ENCODE measurements at places on chromosomes 2 and 18.

DNA sequence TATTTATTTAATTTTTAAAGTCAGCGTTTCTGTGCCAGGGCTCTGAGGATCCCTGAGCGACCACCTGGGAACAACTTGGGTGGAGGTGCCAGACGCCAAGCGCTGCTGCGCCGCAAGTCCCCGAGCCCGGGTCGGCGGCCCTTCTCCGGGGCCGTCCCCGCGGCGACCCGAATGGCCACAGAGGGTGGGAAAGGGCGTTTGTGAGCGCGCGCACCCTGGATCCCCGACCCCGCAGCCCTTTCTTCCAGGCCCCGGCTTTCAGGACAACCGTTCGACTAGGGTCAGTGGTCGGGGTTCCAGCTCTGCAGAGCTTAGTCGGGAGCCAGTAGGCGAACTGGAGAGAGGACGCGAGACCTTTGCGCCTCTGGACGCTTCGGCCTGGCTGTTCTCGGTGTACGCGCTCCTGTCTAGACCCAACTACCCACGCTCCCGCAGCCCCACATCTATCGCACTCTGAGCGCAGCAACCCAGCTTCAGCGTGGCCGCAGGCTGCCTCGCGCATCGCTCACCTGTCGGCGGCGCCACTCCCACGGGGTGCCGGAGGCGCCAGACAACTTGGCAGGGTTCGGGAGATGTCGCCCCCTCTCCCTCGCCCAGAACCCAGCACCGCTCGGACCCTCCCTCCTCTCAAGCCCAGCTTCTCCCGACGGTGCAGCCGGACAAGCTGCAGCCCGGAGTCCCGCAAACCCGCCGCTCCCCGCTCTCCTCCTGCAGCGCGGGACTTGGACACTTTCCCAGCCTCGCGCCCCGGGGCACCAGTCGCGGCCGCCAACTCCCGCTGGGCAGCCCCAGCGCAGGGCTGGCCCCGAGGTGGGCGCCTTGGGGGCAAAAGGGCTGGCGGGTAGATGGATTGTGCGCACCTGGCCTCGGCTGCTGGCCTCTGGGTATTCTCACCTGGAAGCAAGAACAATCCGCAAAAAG is 758 bp downstream of the LYPD1 start:
- no peak for DNase-seq

DNA sequence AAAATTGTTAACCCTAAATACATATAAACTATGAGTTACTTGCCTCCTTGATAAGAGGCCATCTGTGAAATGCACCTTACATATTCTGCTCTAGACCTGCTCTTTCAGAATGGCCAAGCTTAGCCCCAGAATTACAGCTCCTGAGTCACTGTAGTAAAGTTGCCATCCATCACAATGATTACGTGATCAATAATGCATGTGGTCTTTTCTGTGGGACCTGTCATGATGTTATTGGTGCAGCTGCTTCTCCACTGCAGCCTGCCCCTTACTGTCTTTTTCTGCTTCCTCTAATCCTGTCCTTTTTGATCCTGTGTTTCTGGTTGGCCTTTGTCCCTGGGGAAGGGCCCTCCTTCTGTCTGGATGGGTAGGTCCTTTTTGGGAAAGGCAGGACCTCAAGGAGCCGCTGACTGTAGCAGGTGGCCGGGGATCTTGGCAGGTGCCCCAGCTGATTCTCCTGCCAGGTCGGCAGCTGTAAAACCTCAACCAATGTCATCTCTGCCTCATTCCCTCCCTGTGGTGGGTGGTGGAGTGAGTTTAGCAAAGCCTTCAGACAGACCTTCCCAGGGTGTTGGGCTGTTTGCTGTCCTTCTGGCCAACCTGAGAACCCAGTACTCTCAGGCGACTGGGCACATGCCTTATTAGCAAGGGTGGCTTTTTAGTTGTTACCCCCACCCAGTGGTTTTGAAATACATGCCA is 126.2 kb upstream of the EML6 start:
- DNase-seq: peak; percentile 25

- peak; percentile 55 for DNase-seq
These were observed 22.2 kb downstream of the BIN1 start for GRCh38 chr2:127084611-127085316.

GRCh38 chr2:120497261-120497977 is 151.5 kb downstream of the INHBB start:
- no peak for DNase-seq

- no peak for DNase-seq
These were observed 33.2 kb upstream of the NAB1 start for GRCh38 chr2:190615555-190616200.

DNA sequence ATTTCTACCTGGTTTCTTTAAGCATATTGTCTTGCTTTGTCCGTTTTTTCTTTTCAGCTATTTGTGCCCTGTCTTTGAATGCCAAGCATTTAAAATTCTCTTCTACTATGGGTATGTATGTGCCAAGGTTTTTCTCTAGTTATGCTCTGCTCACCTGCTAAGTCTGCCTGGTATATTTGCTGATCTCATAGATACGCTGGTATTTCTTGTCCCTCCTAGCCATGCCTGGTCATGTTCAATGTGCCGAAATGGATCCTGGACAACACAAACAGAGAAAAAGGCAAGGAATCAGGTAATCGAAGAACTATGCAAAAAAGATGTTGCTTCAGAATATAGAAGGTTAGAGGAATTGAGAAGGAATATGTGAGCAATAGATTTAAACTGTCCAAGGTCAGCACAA is 14.9 kb upstream of the KDM3A start:
- no peak for DNase-seq

GRCh38 chr2:100877555-100877954 is 57.6 kb downstream of the NPAS2 start:
- no peak for DNase-seq

- no peak for DNase-seq
These were observed 150.1 kb downstream of the ARHGAP28 start for GRCh38 chr18:6879508-6880195.

DNA sequence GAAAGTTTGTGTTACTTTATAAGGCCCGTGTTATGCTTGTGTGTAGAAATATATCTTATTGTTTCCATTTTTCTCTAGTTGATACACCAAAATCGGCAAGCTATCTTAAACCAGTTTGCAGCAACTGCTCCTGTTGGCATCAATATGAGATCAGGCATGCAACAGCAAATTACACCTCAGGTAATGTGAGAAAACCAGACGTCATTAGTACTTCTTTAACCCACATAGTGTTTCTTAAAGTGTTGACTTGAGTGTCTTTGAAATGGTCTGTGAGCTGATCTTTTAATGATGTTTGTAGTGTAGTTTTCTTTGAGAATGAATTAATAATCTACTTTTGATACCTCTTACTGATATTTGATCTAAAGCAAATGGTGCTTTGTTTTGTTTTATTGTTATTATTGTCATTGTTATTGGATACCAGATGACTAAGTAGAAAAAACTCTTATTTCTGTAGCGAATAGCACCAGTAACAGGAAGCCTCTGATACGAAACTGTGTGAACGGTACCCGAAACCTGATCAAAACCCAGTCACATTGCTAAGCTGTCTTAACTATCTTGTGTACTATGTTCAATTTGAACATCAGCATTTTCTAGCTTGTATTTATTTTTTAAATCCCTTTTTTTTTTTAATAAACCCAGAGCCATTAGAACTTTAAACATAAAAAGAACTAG is 53.7 kb downstream of the PTRHD1 start:
- no peak for DNase-seq

- no peak for DNase-seq
These were observed 1138.2 kb upstream of the TMEFF2 start for GRCh38 chr2:193332941-193333340.
